NCI-H1436 (cell line): ENCODE measurements at places on chromosomes 16 and 17.

- no peak for DNase-seq
These were observed 26.4 kb downstream of the TTLL6 start for GRCh38 chr17:48790607-48791127.

DNA sequence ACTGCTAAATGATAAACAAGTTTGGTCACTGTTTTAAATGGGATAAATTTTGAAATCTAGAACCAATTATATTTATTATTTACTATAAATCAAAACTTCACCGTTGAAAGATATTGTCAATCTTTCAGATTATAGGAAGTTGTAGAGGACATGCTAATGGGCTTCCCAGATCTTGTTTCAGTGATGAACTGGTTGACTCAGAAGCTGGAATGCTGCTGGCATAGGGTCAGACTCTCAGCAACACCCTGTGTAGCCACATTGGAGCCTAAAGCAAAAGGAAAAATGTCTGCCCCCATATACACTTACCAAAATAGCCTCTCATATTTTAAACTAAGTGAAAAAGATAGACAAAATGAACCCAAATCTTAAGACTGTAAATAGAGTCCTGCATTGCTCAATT lies 916.9 kb upstream of the SOX9 start:
- DNase-seq = no peak

DNA sequence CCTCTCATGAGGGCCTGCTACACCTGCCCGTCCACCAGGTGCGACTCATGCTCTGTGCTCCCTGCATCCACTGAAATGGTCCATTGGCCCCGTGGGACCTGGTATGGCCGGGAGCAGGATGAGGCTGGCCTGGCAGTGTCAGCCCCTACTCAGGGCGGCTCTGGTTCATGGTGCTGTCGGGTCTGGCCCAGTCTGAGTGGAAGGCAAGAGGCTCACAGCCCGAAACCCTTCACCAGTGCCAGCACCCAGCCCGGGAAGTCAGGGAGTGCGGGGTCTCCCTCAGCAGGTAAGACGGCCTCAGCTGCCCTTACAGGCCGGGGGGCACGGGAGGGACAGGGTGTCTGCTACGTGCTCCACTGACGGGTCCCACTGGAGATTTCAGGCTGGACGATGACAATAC lies 40.5 kb upstream of the RASD1 start:
- DNase-seq = no peak

- DNase-seq = no peak
These were observed 119.1 kb downstream of the IRF8 start for GRCh38 chr16:86018071-86018470.

DNA sequence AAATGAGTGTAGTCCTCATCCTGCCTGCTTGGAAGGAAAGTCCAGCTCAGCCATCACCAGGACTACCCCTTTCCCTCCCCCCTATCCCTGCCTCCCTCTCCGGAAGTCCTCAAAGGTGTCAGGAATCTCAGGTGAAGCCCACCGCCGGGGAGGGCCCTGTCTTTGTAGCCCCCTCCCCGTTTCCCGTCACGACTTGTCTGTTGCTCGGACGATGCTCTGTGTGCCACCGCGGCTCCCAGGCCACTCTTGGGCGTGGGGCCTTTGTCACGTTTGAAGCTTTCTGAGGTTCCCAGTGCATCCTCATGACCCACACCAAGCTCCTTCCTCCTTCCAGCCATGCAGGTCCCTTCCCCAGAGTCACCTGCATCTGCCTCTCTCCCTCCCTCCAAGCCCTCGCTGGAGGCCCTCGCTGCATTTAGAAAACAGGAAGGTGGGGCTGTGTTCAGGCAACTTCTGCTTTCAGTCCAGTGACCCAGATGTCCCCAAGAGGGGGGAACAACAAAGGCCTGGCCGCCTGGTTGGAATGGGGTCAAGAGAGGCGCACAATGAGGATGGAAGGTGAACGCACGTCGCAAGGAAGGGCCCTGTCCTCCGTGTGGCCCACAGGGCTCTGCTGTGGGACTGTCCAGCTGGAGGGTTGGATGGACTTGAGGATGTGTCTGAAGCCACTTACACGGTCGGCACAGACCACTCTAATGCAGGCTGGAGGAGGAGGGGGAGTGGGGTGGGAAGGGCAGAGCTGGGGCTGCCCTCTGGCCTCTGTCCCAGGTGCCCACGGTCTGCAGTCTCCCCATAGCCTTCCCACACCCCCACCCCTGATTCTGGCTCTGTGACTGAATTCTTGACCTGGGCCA lies 59.9 kb downstream of the OR1D5 start:
- no peak for DNase-seq

DNA sequence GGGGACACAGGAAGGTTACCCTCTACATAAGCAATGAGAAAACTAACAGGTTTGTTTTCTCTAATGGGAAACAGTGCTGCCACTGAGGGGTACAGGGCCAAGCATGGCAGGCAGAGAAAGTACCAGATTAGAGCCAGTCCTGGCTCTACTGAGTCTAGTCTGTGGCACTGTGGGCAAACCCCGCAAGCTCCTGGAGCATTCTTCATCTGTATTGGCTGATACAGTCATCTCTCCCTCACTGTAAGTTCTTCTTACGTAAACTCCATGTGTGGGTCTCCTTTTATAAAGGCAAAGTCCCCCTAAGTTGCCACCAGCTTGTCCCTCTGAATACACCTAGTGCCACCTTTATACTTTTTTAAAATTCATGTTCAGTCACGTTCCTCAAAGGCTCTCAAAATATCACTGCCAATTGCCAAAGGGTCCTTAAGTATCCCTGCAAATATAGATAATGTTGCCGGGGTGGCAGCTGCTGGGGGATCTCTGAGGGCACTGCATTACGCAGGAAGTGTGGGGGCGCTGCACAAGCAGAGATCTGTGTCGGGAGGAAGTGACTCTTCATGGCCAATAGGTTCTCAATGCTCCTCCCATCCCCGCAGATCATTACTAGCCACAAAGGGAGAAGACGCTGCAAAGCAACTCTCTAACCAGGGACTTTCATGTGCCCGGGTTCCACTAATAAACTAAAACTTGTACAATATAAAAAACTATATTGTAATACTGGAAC lies 18.8 kb downstream of the XPO6 start:
- no peak for DNase-seq

DNA sequence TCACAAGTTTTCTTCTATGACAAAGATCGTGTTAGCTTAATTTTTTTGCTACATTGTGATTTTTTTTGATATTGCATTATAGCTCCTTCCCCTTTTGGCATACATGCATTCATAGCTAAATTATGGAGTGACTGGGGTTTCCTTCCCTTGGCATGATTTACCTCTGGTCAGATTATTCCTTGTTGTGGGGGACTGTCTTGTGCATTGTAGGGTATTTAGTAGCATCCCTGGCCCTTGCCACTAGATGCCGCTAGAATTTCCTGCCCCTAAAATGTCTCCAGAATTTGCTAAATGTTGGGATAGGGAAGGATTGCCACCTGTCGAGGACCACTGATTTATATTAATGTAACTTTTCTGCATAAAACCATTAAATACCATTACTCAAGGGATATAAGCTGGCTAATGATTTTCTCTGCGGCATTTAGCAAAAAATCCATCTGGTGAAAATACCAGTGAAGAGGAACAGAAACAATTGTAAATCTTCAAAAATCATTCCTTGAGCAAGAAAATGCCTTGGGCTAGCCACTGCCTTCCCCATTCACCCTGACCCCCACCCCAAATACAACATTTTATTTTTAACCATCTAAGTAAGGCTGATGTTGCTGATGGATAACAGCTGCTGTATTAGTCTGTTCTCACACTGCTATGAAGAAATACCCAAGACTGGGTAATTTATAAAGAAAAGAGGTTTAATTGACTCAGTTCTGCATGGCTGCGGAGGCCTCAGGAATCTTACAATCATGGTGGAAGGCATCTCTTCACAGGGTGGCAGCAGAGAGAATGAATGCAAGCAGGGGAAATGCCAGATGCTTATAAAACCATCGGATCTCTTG lies 195.2 kb downstream of the MAP2K6 start:
- DNase-seq = no peak

DNA sequence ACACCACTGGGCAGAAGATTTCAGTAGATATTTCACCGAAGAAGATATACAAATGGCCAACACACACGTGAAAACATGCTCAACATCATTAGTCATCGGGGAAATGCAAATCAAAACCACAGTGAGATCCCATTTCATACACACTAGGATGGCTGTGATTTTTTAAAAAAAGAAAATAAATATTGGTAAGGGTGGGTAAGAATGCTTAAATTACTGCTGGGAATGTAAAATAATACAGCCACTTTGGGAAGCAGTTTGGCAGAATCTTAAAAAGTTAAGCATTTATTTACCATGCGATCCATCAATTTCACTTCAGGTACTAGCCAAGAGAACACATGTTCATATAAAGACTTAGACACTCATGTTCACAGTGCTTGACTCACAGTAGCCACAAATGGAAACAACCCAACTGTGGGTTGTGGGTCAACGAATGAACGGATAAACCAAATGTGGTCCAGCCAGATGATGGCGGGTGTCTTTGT lies 6.5 kb upstream of the C16orf74 start:
- no peak for DNase-seq

DNA sequence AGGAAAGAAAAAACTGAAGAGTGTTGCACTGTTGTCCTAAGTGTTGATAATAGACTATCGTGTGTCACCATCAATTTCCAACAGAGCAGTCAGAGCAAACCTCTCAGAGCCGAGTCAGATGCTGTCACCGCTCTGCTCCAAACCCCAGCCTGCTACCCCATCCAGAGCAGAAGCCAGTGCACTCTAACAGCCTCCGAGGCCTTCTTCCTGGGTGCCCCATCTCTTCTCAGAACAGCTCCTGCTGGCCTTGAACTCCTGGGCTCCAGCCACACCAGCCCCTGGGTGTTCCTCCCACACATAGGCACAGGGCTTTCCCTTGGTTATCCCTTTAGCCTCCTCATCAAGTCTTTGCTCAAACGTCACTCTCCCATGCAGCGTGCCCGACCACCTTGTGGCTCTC lies 21.0 kb downstream of the MEIOB start:
- DNase-seq = no peak

GRCh38 chr17:57873261-57874057 lies 23.6 kb upstream of the MRPS23 start:
- no peak for DNase-seq

GRCh38 chr16:55534756-55535155 lies 25.9 kb downstream of the LPCAT2 start:
- no peak for DNase-seq

DNA sequence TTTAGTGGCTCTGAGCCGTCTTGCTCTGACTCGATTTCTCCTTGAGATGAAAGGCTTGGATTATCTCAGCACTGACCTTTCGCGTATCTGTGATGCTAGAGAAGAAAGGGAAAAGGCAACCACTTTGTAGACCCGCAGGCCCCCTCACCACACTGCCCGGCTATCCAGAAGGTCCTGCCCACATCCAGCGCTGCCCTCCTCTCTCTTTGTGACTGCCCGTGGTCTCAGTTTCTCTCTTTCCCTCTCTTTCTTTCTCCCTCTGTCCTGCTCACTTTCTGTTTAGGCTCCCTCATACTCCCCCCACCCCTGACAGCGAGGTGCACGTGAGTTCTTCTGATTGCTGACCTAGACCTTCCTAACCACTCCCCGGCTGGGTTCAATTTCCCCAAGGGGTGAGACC lies 12.8 kb upstream of the TBX21 start:
- DNase-seq = no peak

DNA sequence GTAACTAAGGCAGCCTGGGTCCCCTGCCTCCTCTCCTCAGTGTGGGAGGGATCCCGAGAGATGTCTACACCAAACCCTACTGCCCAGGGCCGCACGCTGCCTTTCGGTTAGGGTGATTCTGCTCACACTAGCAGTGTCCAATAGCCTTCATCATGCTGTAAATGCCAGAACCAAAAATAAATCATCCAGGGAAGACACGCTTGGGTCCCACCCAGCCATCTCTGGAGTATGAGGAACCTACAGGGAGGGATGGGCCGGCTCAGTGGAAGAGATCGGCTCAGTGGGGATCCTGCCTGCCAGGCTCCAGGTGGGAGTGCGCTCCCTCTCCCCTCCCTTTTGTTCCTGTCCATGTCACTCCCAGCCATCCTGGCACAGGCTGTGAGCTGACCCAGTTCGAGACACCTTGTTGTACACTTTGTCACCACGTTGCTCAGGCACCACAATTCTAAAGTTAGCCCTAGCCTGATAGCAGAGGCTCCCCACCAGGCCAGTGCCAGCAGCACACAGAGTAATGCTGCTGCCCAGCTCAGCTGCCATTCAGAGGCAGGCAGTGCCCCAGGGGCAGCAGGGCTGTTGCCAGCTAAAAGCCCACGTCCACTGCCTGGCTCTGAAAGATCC lies 24.5 kb downstream of the PEMT start:
- DNase-seq = no peak

GRCh38 chr17:45861165-45861564 lies 16.5 kb downstream of the SPPL2C start:
- DNase-seq = no peak

- peak; percentile 55 for DNase-seq
These were observed 5.9 kb downstream of the PAM16 start for GRCh38 chr16:4344983-4345835.

DNA sequence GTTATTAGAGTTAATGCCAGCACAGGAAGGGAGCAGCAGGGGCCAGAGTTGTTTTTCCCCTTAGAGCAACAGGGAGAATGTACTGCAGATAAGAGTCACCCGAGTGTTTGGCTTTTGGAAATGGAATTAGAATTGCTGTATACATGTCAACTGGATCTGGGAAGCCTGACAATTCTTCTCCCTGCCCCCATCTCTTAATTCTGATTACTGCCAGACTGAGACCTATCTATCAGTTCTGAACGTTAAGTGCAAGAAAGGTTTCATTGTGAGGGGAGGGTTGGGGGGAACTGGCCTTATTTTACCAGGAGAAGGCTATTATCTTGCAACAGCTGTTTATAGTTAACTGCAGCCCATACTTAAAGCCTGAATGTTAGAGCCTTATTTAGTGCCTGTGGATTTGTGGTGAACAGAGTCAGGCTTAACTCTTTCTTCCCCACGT lies 424.5 kb upstream of the CDH11 start:
- DNase-seq = no peak

- DNase-seq = no peak
These were observed 5.5 kb downstream of the SHISA9 start for GRCh38 chr16:12906765-12907516.

- DNase-seq = no peak
These were observed 21.0 kb downstream of the PMM2 start for GRCh38 chr16:8818504-8819270.

DNA sequence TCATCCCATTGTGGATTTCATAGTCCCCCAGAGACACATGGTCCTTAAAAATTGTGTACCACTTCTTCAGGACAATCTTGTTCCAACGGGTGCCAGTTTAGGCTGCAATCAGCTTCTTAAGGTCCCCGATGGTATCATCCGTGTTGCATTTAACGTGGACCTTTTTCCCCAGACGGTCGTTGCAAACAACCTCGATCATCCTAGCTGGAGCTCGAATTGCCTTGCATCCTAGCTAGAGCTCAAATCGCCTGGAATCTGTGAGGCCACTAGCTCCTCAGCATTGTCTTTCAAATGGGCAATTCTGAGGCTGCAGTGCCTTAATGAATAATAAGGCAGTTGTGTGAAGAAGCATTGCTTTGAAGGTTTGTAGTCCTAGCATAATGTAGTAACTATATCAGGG lies 37.7 kb upstream of the RHBDL3 start:
- DNase-seq = no peak

GRCh38 chr16:2884041-2884451 lies 1.0 kb downstream of the FLYWCH2 start:
- no peak for DNase-seq
